ENCODE measurements at places on chromosomes 2 and 18. TPM values are rescaled to one million over a fixed set of nuclear protein-coding genes. Genes with fewer than 3 reads are reported as not detected.
A peak's percentile ranks its signal among the peaks of the same experiment; 100 is the strongest.

DNA sequence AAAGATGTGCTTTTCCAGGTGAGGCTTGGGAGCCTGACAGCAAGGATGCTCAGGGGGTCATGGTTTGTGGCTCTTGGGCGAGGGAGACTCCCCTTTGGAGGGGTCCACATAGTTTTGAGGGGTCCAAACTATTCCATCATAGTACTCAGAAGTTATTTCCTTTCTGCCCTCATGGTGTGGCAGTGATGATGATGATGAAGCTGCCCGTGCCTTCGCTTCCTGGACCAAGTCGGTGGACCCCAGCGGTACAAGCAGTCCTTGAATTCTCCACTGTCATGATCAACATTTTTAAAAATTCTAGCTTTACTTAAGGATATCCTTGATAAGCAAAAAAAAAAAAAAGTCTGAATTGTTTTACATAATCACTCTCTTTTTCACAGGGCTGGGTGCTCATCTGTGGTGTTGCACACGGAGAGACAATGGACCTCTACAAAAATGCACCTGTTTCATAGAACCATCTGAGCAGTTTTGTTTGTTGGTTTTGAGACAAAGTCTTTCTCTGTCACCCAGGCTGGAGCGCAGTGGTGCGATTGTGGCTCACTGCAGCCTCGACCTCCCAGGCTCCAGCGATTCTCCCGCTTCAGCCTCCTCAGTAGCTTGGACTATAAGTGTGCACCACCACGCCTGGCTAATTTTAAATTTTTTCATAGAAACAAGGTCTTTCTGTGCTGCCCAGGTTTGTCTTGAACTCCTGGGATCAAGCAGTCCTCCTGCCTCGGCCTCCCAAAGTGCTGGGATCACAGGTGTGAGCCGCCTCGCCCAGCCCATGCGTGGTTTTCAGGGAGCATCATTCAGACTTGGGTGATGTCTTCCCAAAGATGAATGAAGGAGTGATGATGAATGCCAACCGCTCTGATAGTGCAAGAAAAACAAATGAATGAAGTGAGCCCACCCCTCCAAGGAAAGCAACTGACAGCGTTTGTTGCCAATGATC lies 271.4 kb upstream of the HDAC4 start:
- peak; percentile 59 for DNase-seq

DNA sequence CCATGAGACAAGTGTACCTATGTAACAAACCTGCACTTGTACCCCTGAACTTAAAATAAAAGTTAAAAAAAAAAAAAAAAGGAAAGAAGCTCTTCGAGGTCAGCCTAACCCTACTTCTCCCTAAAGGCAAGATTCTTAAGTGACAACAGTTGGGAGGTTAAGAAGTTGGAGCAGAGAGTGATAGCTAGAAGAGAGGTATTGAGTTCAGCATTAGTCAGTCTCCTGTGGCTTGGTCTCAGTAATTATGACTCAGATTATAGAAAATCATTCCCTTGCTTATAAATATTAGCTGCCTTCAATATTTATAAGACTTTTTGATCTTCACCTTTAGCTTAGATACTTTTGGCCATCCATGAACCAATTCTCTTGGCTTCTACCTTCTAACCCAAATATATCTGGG lies 926.8 kb upstream of the SLC39A10 start:
- DNase-seq = no peak

DNA sequence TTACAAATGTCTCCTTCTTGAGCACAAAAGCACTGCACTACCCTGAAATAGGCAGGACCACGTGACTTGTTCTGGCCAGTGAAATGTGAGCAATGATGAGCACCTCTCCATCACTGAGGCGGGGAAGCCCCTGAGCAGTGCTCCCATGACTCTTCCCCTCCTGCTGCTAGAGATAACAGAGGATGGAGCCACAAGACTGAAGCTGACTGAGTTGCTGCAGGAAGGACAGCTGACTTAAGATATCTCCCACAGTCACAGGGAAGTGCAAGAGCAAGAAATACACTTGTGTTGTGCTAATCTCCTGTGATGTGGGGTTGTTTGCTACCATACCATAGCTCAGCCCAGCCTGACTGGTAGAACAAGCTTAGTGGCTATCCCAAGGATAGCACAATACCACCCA lies 38.7 kb downstream of the STK39 start:
- no peak for DNase-seq

DNA sequence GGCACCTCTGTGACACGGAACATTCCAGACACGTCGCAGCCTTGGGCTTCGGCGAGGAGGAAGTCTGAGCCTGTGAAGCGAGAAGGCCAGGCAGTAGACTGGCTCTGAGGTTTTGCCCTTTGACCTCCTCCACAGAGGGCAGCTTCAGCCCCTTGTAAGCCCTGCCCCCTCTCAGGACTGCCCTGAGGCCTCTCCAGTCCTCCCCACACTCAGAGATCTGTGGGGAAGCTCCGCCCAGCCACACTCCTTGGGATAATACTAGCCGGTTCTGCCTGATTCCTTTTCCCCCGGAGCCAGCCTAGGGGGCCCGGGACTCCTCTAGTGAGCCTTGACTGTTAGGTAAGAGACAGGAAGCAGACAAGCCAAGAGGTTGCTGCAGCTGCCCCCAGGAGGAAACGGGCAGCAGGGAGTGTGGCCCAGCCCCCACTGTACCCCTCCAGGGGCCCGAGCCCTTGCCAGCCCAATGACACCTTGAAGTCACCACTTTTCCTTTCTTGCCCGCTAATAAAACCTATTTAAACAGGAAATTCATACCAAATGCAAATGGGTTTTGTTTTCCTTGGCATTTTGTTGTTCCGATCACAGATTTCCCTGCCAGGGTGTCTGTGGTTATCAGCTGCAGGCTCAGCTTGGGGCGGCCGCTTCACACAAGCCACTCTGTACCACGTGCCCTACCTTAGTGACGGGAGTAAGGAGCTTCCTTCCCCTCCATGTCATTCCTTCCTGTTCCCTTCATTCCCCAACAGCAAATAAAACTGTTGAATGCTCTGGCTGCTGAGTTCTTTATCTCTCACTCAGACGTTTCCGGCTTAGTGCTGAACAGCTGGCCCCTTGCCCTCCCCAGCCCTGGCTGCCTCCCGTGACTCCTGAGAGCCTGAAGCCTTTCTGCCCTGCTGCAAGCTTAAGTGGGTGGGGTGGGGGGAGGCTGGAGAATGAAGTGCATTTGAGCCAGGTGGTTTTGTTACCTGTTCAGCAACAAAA lies 124.7 kb downstream of the CABLES1 start:
- peak; percentile 80 for DNase-seq

DNA sequence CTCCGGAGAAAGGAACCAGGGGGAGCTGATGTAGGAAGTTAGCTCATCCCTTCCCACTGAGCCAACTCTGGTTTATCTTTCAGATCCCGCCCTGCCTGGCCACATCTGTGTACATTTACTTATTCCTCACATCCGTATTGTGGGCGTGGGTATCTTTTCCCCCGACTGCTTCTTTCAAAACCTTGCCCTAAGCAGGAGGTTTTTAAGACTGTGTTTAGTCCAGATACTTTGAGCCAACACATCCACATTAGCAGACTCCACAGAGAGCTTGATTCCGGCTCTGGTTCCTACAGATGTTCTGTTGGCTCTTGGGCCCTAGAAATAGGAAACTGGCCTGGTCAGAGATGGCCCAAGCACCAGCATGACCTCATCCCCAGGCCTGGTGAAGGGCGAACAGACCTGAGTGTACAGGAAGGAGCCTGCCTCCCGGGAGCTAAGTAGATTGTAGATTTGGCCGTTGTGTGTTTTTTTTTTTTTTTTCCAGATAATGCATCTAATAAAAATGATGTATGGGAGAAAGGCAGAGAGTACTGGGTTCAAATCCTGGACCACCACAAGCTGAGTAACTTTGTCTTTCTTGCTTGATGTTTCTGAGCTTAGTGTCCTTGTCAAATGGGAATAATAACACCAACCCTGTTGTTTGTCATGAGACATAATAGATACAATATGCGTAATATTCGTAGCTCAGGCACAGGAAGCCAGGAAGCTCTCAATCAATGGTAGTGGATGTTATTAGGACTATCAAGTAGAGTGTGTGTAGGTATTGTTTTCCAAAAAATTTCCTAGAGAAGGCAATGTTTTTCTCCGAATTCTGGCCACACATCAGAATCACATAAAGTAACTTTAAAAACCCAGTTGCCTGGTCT lies 92.3 kb downstream of the PRKCE start:
- DNase-seq = peak; percentile 90

DNA sequence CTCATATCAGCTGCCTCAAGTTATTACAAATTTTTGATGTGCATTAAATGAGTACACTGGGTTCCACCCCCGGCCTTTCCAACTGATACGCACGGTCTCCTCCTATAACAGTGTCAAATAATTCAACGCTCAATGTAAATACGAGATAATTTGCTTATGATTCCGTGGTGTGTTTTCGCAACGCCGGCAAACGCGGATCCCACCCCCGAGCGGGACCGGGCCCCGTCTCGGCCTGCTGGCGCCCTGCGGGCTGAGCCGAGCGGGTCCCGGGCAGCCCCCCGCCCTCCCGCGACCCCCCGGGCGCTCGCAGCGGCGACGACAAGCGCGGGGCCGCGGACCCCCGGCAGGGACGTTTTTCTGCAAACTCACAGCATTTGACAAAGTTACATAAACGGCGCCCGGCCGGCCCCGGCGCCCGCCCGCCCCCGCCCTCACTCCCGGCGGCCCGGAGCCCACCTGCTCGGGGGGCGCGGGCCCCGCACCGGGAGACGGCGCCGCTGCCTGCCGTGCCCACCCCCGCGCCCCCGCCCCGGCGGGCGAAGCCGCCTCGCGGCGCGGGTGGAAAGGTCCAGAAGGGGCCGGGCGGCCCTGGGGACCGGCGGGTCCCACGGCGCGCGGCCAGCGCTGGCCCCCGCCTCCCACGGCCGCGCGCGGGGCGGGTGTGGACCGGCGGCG lies 762 bp downstream of the HDAC4 start:
- peak; percentile 80 for DNase-seq

- DNase-seq = no peak
These were observed 3.6 kb downstream of the KLF11 start for GRCh38 chr2:10046931-10047330.

GRCh38 chr2:202950592-202950991 lies 38.5 kb downstream of the CARF start:
- no peak for DNase-seq

DNA sequence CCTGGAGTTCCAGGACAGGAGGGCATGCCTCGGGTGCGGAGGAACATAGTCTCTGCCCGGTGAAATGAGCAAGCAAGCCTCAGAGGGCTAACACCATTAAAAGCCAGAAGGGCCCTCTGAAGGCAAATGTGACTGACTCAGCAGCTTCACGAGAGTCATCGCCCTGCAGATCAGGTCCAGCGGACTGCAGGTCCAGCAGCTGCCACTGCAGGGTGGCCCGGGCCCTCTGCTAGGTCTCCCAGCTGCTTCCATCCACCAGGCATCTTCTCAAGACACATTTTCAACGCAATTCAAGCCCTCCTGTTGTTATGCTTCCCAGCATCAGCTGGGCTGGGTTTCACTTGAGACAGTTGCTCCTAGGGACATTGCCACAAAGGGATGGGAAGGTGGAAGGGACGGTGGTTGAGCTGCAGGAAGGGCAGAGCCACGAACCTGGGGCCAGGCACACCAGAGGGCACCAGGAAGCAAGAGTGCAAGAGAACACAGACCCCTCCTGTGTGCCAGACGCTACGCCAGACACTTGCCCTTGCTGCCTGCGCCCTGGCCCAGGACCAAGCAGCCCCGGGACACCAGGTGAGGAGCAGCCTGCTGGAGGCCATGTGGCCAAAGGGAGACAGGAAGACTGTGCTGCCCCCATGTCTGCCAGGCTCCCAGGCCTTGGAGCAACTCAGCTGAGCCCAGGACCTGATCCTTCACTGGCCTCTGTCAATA lies 173.0 kb downstream of the HDAC4 start:
- DNase-seq = no peak

- DNase-seq = no peak
These were observed 308.8 kb upstream of the LYPD1 start for GRCh38 chr2:132978840-132979239.

- DNase-seq = no peak
These were observed 149.1 kb downstream of the GREB1L start for GRCh38 chr18:21391074-21391673.

DNA sequence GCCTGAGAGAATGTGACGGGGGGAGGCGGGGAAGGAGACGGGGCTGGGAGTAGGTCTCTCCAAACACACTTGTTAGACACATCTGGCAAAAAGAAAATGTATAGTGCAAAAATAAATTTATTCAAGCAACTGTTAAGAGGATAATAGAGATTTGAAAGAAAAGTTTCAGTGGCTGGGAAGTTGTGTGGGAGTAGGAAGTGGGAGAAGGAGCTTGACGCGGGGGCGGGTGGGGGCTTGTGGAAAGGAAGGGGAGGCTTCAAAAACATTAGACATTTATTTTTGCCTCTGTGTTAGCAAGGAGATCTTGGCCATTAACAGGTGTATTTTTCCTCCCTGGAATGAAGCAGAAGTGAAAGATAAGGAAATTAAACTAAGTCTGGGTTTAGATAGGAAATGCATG lies 90.3 kb downstream of the KLF7 start:
- DNase-seq = no peak

DNA sequence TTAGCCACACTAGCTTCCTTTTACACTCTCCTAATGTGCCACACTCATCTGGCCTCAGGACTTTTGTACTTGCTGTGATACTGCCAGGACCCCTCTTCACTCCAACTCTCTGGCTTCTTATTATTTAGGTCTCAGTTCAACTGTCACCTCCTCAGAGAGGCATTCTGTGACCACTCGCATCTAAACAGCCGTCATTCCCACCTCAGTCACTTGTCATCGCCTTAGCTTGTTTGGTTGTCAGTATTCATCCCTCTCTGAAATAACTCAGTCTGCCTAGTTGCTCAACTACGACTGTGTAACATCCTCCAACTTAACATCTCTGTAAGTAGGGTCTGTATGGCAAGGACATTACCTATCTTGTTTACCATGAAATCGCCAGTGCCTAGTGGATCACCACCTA lies 27.2 kb downstream of the MGAT4A start:
- DNase-seq = no peak

DNA sequence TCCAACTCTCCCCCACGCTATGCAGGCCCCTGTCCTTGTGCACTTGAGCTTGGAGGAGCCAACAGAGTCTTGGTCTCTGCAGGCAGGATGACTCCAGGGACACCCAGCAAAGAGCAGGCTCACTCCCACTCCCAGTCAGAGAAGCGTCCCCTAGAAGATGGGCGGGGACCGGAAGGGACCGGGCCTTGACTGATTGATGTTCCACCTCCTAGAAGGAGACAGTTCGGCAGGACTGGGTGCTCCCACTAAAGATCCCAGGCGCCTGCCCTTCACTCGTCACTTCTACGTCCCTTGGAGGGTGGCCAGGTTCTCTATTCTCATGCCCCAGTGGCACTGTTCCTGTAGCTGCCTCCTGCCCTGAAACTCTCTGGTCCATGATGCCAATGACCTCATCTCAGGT lies 3.2 kb upstream of the SP100 start:
- DNase-seq = no peak

The MPHOSPH10 gene
- 20.2 TPM for total RNA-seq

The ECEL1 gene
- not detected for total RNA-seq

The STRN gene
- total RNA-seq = 34.4 TPM

The HMSD gene
- total RNA-seq = 0.65 TPM

The C2orf66 gene
- total RNA-seq = 0.13 TPM

The ACTR1B gene
- 79.4 TPM for total RNA-seq

The POTEI gene
- not detected for total RNA-seq

The DNMT3A gene
- total RNA-seq = 7.4 TPM

The PRADC1 gene
- 30.2 TPM for total RNA-seq

The MC5R gene
- total RNA-seq = not detected
